Activated CD8-positive, alpha-beta memory T cell treated with anti-CD3 and anti-CD28 coated beads for 1 hour (primary cell): ENCODE measurements at places on chromosomes 3 and 15.

GRCh38 chr15:42068601-42069000 lies 25.8 kb downstream of the PLA2G4D start:
- DNase-seq, result no peak

GRCh38 chr3:31353166-31353565 lies 179.6 kb upstream of the STT3B start:
- DNase-seq, result no peak

DNA sequence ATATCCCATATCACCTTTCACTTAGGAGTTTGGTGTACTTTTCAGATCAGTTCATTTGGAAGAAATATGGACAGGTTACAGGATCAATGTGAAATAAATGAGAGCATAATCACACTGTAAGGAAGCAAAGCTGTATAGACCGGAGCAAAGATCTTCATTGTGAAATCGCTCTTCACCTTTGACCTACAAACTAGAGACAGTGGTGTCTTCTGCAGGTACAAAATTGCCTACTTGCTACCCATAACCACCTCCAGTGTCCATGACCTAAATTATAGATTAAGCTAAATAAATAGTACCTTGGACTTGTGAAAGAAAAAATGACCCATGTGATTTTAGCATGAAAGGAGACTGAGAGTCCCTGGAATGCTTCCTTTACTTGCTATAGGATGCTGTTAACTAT lies 379.5 kb upstream of the SUCLG2 start:
- DNase-seq, result no peak

- no peak for DNase-seq
These were observed 266.6 kb upstream of the SLITRK3 start for GRCh38 chr3:165462636-165463334.

DNA sequence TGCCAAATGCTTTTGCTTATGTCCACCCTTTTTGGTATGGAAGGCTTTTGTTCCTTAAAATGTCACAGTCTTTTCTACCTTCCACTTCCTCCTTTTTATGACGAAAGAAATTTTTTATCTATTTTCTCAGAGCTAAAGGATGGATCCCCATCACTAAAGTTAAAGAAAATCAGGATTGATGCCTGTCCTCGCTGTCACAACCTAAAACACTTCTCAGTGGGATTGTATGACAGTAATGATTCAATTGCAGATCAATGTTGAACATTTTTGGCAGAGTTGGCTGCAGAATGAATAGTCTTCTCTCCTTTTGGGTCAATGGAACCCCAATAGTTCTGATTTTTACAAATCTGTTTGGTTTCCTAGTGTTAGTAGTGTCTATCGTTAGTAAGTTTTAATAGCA lies 549.8 kb upstream of the ROBO2 start:
- DNase-seq, result no peak

DNA sequence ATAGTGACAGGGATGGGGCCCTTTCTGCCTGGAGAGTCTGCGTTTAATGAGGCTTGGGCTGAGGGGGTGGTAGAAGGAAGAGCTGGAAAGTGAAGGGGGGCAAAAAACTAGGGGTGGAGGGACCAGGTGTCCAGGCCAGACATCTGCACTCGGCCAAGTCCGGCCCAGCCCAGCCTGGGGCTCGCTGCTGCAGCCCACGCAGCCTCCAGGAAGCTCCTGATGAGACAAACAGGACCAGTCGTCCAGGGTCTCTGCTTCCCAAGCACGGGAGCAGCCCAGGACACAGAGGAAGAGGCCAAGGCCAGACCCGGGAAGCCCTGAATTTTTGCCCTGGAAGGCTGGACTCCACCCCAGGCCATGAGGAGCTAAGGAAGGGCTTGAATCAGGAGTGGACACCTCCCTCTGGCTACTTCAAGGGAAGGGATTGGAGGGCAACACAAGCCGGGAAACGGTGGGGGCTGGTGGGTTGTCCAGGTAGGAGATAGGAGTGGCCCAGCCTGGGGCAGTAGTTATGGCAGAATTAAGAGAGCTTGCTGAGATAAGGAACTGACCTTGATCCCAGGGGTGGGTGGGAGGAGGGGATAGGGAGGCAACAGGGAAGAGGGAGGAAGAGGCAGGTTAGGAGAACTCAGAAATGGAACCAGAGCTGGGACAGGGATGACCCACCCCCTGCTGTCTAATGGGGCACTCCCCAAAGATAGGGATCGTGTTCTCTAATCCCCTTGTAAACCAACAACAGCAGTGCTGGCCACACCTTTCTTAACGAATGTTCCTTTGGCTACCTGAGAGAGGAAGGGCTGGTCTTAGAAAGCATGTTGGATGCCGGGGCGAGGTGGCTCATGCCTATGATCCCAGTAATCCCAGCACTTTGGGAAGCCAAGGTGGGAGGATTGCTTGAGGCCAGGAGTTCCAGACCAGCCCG lies 89.5 kb downstream of the ANP32A start:
- no peak for DNase-seq

- DNase-seq, result no peak
These were observed 22.4 kb downstream of the SLMAP start for GRCh38 chr3:57778494-57778893.

DNA sequence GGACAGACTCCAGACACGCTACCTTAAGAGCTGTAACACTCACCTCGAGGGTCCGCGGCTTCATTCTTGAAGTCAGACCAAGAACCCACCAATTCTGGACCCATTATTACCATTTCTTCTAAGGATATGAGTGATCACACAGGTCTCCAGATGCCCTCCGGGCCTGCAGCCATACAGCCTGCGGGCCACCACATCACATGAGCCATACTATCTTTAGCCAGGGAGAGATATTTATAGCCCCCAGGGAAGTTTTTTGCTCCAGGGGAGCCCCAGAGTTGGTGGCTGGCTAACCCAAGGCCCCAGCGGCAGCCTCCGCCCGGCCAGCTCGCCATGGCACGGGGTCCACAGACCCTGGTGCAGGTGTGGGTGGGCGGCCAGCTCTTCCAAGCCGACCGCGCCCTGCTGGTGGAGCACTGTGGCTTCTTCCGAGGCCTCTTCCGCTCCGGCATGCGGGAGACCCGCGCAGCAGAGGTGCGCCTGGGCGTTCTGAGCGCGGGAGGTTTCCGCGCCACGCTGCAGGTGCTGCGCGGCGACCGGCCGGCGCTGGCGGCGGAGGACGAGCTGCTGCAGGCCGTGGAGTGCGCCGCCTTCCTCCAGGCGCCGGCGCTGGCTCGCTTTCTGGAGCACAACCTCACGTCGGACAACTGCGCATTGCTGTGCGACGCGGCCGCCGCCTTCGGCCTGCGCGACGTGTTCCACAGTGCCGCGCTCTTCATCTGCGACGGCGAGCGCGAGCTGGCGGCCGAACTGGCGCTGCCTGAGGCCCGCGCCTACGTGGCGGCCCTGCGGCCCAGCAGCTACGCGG lies at the start of gene KBTBD13:
Gene KBTBD13, plus strand, starts transcription at position 261 of the 805 bp plus-strand sequence. Its CDS starts 70 bp downstream, at position 331.
- DNase-seq, result no peak

DNA sequence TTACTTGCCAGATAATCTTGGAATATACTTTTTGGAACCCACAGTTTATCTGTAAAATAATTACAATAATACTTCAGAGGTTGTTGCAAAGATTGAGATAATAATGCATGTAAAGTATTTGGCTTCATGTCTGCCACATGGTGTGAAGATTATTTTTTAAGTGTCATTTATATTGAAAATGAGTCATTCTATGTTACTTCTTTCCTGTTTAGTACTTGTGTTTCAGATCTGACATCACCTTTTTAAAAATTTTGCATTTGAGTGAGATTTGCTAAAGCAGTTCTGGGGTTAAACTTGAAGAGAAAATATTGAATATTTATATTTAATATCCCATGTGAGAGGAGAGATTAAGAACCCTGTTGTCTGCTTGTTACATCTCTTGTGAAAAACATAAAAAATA lies 31.2 kb downstream of the IQGAP1 start:
- DNase-seq, result no peak

GRCh38 chr3:37112987-37113386 lies 61.4 kb downstream of the LRRFIP2 start:
- no peak for DNase-seq

GRCh38 chr3:62805580-62806277 lies 69.5 kb downstream of the CADPS start:
- DNase-seq, result no peak
